ENCODE measurements at places on chromosomes 12 and 14.

GRCh38 chr12:103833095-103833775 lies 7.8 kb downstream of the NT5DC3 start:
- no peak for DNase-seq

- no peak for DNase-seq
Observed at GRCh38 chr12:20194171-20194570, 174.2 kb upstream of the PDE3A start.

- no peak for DNase-seq
Observed at GRCh38 chr12:132660996-132661395, 26.1 kb downstream of the POLE start.

GRCh38 chr14:94924189-94924588 lies 154.3 kb upstream of the GSC start:
- DNase-seq = no peak

- DNase-seq = no peak
Observed at GRCh38 chr14:96352708-96353107, 10.4 kb downstream of the ATG2B start.

- no peak for DNase-seq
Observed at GRCh38 chr12:117466677-117467362, 105.4 kb upstream of the NOS1 start.

DNA sequence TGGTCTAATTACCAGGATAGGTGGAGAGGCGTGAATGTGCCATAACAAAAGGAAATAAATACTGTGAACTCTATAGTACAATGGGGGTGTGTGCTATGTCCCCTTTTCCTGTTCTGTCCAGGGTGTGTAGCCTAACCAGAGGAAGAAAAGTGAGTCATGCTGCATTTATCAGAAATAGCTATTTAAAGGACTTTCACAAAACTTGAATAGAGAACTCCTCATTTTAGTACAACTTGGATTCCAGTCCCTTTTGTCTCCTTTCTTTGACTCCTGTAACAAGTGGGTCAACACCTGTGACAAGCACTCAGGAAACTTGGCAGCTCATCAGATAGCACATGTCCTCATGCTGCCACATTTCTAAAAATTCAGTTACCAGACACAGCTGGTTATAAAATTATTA lies 123.4 kb downstream of the CCDC91 start:
- DNase-seq = no peak

DNA sequence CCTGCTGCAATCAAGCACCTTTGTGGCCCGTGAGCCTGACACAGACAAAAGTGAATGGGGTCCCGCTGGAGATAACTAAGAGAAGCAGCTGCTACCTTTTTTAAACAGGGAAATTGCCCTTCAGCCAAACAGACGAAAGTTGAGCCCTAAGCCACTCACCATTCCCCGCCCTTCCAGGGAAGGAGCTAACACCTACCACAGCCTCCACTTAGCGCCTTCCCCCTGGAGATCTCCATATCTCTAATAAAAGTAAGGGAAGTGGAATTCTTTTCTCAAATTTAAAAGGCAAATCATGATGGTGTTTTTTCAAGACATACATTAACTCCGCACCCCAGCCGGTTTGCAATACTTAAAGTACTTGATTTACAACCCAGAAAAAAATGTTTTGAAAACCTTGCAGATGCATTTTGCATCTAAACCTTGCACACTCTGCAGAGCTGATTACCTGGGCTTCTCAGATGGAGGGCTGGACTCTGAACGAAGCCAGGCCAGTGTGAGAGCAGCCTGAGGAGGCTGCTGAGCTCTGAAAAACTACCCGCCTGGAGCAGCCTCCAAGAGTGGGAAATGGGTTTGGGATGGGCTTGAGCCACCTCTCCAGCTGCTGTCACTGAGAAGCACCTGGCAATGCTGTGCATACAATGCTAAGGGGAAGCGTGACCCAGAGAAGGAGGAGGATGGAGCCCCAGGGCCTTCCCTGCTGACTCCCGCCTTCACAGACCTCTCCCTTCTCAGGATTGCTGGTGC lies 10.0 kb downstream of the NUAK1 start:
- no peak for DNase-seq

- no peak for DNase-seq
Observed at GRCh38 chr12:12721176-12721751, 4.1 kb downstream of the CDKN1B start.

GRCh38 chr12:55822228-55822627 lies 4.4 kb downstream of the ORMDL2 start:
- no peak for DNase-seq

DNA sequence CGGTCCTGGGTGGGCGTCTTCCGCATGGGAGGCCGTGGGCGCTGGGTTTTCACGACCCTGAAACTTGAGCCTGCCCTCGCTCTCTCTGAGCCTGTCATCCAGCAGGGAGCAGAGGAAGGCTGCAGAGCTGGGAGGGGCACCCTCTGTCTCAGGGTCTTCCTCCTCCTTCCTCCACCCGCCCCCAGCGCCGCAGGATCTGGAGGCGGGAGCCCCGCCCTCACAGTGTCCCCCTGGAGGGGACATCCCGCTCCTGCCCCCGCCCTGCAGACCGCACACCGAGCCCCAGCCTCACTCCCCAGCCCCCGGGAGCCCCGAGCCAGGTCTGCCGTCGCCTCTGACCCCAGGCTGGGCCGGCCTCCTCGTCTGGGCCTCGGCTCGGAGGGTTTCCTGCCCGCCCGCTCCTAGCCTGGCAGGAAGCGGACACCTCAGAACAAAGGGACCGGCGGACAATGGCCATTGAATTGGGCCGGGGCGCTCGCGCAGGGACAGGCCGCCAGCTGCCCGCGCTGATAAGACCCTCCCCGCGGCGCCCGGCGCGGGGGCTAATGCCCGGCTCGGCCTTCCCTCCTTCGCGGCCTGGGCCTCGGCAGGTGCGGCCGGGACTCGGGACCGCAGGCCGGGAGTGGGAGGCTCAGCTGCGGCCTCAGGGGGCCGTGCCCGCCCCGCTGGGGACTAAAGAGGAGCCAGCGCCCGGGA lies 15.3 kb upstream of the NUDT14 start:
- no peak for DNase-seq

GRCh38 chr14:24806061-24806678 lies 172.2 kb upstream of the GZMB start:
- no peak for DNase-seq

DNA sequence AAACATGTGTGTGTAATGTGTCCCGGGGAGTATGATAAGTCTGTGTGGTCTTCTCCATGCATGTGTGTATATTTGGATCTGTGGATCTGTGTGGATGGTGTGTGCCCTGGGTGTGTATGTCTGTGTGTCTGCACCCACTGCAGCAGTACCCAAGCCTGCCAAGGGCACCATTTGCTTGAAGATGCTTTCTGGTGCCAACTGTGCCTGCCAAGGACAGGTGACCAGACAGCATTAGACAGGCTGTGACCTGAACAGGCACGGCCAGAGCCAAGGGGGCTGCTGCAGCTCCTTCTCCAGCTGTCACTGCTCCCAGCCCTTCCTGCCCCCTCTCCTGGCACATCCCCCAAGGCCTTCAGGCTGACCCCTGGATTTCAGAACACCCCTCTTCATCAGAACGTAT lies 35.0 kb downstream of the DTX1 start:
- DNase-seq = no peak

DNA sequence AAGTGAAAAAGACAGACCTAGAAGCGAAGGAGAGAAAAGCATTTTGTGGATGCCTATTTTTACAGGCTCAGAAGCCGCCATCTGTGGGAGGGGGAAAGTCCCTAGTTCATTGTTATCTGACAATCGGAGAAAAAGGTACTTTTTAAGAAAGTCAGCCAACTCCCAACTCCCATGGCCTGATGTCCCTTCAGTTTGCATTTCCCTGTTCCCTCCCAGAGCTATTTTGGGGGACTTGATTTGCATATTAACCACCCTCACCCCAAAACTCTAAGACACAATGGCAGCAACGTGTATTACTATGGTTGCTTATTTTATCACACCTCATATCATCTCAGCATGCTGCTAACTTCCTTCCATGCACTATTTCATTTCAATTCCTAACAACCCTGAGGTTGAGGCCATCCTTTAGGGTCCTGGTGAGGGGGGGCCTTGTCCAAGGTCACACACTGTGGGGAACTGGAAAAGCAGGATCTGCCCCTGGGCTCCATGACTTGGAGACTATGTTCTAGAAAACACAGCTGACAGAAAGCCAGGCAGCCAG lies 18.7 kb downstream of the HVCN1 start:
- DNase-seq = no peak
